ENCODE measurements at places on chromosomes 7 and 10.

- DNase-seq, result no peak
These were observed 229.6 kb downstream of the GALNT17 start for GRCh38 chr7:71361451-71362032.

- DNase-seq, result no peak
These were observed 29.3 kb downstream of the PRSS2 start for GRCh38 chr7:142800088-142800487.

DNA sequence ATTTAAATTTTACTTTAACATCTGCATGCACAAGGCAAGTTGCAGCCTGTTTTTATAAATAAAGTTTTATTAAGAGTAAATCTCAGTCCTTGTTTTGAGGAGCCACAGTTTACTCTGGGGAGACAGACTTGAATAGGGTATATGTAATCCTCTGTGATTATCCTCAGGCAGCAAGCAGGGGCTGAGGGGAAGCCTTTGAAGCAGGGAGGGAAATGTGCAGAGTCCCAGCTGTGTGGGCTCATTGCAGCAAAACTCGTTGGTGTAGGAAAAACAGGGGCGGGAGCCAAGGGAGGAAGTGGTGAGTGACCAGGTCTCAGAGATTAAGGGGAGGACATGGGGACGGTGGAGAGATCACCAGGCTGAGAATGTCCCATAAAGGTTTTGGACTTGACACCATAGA lies 34.3 kb upstream of the SMC3 start:
- no peak for DNase-seq

DNA sequence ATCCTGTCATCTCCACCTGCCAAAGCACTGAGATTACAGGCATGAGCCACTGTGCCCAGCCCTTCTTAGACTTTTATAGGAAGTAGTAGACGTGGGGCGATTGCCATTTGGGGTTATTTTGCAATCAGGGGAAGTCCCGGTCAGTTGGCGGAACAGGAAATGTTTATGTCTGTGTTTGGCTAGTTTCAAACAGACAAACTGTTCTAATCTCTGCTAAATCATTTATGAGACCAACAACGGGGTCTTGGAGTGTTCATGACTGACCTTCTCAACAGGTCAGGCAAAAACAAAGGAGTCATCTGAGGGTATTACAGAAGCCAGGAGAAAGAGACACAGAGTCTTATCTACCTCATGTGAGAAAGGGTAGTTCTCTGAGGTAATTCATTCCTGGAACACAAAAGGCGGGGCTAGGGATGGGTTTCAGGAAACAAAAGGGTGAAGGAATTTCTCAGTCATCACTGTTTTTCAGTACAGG lies 6.6 kb upstream of the TPK1 start:
- DNase-seq, result no peak

DNA sequence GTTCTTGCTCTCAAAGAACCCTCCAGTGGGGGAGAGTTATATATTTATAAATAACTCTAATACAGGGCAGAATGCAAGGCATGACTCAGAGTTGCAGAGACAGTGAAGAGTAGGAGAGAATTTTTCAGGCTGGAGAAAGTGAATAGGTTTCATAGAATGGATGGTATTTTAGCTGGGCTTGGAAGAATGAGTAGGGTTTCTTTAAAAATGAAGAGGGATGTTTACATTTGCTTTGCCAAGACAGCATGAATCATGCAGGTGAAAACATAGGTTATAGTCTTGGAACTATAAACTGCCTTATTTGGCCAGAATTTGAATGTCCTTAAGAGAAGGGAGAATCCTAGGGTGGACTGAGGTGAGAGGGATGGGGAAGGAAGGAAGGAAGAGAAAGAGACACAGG lies 124.8 kb downstream of the CPED1 start:
- DNase-seq, result no peak

DNA sequence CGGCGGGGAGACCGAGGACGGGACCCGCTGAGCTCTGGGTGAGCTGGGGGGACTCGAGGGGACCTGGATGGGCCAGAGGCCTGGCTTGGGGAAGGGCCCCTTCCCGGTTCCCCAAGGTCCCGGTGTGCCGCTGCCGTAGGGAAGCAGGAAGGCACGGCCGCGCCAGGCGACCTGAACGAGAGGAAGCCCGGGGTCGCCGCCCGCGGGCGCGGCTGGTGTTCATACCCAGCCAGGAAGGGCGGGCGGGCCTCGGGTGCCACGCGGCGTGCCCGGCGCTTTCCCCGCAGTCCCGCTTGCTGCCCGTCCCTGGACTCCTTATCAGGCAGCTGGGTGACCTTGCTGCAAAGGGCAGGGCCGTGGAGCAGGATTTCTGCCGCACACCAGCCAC lies 38.0 kb downstream of the ZNF777 start:
- DNase-seq, result no peak

DNA sequence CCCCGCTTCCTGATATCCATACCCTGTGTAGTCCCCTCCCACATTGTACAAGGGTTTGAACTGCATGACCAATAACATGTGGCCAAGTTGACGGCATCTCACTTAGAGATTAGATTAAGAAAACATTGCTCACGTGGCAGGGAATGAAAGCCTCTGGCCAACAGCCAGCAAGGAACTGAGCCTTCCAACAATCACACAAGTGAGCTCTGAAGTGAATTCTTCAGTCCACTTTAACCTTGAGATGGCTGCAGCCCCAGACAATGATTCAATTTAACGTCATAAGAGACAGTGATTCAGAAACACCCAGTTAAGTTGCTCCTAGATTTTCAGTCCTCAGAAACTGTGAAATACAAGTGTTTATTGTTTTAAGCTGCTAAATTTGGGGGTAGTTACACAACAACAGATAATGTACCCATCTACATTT lies 165.9 kb upstream of the PLXNA4 start:
- no peak for DNase-seq

GRCh38 chr10:56905051-56905450 lies 544.0 kb upstream of the ZWINT start:
- DNase-seq, result no peak

DNA sequence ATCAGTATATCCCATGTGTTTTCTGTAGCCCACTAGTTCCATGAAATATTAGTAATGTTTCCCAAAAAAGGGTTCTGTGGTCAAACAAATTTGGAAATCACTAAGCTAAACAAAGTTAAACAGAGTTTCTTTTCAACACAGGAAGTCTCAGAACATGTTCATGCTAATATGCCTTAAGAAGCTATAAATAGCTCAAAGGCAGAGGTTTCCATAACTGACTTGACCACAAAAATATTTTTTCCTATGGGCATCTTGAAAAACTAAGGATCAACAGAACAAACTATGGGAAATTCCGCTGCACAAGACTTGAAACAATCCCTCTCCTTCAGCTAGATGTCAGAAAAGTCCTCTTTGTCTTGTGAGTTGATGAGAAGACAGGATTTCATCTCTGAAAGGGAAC lies 59.7 kb downstream of the SEM1 start:
- DNase-seq, result no peak

- no peak for DNase-seq
These were observed 92.6 kb downstream of the DGKI start for GRCh38 chr7:137753948-137754851.

DNA sequence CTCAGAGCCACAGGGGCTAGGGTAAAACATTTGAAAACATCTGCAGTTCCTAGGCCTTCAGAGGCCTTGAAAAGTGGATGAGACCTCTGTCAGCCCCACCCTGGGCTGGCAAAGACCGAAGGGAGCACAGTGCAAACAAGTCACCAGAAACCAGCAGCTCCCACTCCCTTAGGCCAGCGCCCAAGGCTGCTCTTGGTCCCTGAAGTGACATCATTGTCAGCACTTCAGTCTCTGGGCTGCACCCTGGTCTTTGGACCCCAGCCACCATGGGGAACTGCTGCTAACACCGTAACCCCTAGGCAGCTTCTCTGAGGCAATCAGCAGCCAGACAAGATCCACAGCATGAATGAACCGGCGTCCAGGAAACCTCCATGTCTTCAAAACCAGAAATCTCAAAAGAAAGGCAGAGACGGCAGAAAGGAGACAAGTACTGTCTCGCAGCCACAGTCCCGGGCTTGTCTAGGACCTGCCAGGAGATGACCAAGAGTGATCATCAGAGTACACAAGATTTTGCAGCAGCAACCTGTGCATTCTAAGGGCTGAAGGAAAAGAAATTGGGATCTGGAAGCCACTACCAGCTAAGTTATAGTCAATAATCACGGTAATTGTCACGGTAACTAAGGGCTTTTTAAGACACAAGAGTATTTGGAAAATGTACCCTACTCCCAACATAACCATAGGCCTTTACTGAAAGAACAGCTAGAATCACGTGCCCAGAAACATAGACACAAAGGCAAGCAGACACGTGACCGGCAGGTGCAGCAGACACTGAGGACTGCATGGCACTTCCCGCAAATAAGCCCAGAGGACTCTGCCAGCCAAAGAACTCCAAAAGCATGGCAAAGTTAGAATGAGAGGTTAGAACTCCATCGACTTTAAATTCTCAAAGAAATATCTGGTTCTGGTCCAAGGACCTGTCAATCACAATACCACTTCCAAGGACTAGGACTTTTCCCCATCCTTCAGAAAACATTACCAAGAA lies 23.3 kb downstream of the CPXM2 start:
- no peak for DNase-seq

DNA sequence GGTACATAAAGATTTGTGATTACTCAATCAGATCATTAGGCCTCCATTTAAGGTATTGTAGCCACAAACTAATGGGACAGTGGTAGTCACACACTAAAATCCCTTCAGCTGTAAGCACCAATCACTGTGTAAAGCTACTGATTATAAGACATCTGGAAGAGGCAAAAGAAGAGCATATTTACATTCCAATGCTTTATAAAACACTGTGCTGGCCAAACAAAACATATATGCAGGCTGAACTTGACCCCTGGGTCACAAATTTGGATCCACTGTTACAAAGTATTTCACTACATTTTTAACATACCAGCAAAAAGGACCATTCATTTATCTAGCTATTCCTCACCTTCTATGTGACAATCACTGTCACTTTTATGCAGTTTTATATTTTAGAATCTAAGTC lies 41.4 kb upstream of the ANLN start:
- no peak for DNase-seq

DNA sequence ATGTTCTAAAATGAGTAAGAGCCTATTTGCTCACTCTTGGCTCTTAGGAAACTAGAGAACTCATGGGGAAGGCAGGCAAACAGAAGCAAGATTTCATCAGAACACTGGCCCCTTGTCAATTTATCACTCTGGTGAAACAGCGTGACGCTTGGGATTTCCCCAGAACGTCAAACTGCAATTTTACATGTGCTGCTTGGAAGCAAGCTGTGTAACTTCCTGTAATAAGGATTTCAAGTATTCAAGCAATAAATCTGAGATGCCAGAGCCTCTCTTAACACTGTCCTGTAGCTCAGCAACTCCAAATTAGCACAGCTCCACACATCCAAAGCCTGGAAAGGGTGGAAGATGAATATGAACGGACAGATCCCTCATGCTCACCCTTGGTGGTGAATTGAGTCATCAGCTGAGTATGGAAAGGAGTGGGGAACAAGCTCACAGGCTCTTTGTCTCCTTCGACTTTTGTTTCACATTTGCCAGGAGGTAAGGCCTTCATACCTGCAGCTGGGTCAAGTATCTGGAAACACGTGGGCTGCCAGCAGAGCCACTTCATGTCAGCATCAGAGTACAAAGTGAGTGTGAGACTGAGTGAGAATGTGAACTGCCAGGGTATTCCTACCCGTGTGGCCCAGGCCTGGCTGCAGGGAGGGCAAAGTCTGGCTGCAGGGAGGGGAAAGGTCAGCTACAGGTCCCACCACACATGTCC lies 140.4 kb upstream of the NAMPT start:
- peak; percentile 62 for DNase-seq

GRCh38 chr7:121288894-121289293 lies 39.9 kb upstream of the WNT16 start:
- no peak for DNase-seq

All from stimulated activated CD8-positive, alpha-beta memory T cell treated with anti-CD3 and anti-CD28 coated beads, Interleukin-15, amount 100 ng/mL, for 4 hours (primary cell).